Activated T-cell treated with anti-CD3 and anti-CD28 coated beads, Interleukin-2, amount 50 U/mL, for 72 hours (primary cell): ENCODE measurements at places on chromosomes 16 and 17. TPM values are rescaled to one million over a fixed set of nuclear protein-coding genes. Genes with fewer than 3 reads are reported as not detected.

- H3K4me3 ChIP-seq = no peak overlapping the region
- peaks cover 14% of the 10 kb centered on the region for H3K36me3 ChIP-seq
- H3K4me1 ChIP-seq = no peaks in the 10 kb centered on the region
- no peak overlapping the region for H3K27ac ChIP-seq
Observed at GRCh38 chr16:87264634-87265033, 52.6 kb downstream of the C16orf95 start.

GRCh38 chr17:82648742-82649331 lies 593 bp upstream of the WDR45B start:
- no peak overlapping the region for H3K27ac ChIP-seq
- peaks cover 2% of the 10 kb centered on the region for H3K36me3 ChIP-seq
- peak; percentile 55 for DNase-seq

SMARCE1 gene
- 114 TPM for total RNA-seq

DNA sequence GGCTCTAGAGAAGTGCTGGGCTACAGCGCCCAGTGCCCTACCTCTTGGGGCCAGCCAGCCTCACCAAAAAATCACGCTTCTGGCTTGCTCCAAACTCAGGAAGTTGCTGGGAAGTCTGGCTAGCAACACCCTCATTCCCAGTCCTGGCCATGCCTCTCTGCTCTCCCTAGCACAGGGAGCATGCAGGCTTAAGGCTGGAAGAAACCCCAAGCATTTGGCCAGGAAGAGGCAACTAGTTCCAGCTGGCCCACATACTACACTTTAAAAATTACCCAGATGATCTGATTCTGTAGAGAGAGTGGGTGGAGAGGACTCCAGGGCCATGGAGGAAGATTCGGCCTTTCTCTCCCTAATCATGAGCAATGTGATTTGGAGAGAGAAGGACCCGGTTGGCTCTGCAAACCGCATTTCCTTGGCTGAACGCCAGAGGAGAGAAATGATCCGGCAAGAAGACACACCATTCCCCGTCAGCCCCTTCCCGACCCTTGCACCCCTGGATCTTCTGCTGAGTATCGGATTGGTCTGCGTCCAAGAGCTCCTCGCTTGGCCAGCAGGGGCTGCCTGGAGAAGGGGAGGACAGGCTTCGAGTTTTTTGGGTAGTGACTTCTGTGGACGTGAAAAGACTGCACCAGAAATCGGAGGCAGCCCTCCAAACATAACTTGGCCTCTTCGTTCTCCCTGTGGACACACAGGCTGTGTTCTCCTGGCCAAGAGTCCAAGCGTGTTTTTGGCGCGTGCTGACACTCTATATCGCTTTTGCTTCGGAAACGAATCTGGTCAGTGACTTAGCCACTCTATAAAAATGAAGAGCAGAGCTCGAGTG lies 406.3 kb downstream of the WWOX start:
- no peak overlapping the region for H3K27ac ChIP-seq
- no peaks in the 10 kb centered on the region for H3K27me3 ChIP-seq
- no peaks in the 10 kb centered on the region for H3K36me3 ChIP-seq
- no peak overlapping the region for H3K4me3 ChIP-seq

- H3K4me1 ChIP-seq = peaks cover 56% of the 10 kb centered on the region
- H3K4me3 ChIP-seq = peak overlapping the region; percentile 99
- peaks cover 9% of the 10 kb centered on the region for H3K36me3 ChIP-seq
- no peaks in the 10 kb centered on the region for H3K27me3 ChIP-seq
- H3K27ac ChIP-seq = peak overlapping the region; percentile 99
Observed at GRCh38 chr16:69566240-69566980, 644 bp downstream of the NFAT5 start.

SOX8 gene
- total RNA-seq = 2.1 TPM

DNA sequence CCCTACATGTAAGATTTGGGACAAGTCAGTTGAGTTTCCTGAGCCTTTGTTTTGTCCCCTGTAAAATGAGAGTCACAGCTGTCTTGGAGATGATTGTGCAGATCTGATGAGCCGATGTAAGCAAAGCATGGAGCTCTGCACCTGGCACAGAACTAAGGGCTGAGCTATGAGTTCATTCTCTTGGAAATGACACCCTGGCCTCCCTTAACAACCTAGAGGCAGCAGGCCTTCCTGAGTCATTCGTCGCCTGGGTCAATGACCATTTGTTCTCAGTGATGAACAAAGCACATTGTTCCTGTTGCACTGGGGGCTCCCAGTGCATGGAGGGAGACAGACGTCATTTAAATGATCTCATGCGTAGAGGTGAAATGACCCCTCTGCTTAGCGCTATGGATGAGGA lies 62.8 kb upstream of the GCSH start:
- no peak overlapping the region for H3K27ac ChIP-seq
- DNase-seq = no peak
- no peak overlapping the region for H3K4me3 ChIP-seq
- peaks cover 5% of the 10 kb centered on the region for H3K27me3 ChIP-seq
- H3K4me1 ChIP-seq = no peaks in the 10 kb centered on the region

GRCh38 chr17:32520737-32521404 lies 34.1 kb downstream of the CDK5R1 start:
- H3K27ac ChIP-seq = peak overlapping the region; percentile 47
- peaks cover 3% of the 10 kb centered on the region for H3K36me3 ChIP-seq
- DNase-seq = no peak

ZNF764 gene
- 12.7 TPM for total RNA-seq

DNA sequence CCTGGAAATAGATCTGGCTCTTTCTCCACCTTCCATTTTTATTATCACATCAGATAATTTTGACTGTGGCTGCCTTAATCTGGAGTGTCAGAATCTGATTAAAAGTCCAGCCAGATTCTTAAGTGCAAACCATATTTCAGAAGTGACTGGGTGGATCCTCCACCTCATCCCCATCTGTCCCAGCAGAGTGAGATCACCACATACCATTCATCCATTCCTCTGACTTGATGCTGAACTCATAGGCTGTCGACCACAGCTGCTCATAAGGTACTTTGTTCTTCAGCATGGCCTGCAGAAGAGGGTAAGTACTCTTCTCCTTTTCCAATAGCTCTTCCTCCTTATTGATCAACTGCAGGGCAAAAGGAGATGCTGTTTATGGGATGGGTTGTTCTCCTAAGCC lies 53.5 kb downstream of the DNAH3 start:
- no peak overlapping the region for H3K27ac ChIP-seq
- H3K36me3 ChIP-seq = no peaks in the 10 kb centered on the region
- no peaks in the 10 kb centered on the region for H3K4me1 ChIP-seq
- DNase-seq = no peak
- H3K4me3 ChIP-seq = no peak overlapping the region
- H3K27me3 ChIP-seq = peaks cover 35% of the 10 kb centered on the region

- DNase-seq = peak; percentile 72
- peaks cover 3% of the 10 kb centered on the region for H3K36me3 ChIP-seq
- H3K4me1 ChIP-seq = peaks cover 21% of the 10 kb centered on the region
- peak overlapping the region; percentile 9 for H3K4me3 ChIP-seq
- H3K27ac ChIP-seq = no peak overlapping the region
Observed at GRCh38 chr17:18974407-18975149, 22.6 kb downstream of the SLC5A10 start.

TBX2 gene
- 0.10 TPM for total RNA-seq

DNA sequence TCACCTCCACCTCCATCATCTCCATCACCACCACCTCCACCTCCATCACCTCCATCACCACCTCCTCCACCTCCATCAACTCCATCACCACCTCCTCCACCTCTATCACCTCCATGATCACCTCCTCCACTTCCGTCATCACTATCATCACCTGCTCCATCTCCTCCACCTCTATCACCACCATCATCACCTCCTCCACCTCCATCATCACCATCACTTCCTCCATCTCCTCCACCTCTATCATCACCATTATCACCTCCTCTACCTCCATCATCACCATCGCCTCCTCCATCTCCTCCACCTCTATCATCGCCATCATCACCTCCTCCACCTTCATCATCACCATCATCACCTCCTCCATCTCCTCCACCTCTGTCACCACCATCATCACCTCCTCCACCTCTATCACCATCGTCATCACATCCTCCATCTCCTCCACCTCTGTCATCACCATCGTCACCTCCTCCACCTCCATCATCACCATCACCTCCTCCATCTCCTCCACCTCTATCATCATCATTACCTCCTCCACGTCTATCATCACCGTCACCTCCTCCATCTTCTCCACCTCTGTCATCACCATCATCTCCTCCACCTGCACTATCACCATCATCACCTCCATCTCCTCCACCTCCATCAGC lies 27.0 kb downstream of the ADGRG5 start:
- H3K4me3 ChIP-seq = no peak overlapping the region
- H3K27ac ChIP-seq = no peak overlapping the region
- peaks cover 26% of the 10 kb centered on the region for H3K4me1 ChIP-seq
- H3K27me3 ChIP-seq = peaks cover 6% of the 10 kb centered on the region
- peaks cover 15% of the 10 kb centered on the region for H3K36me3 ChIP-seq

DNA sequence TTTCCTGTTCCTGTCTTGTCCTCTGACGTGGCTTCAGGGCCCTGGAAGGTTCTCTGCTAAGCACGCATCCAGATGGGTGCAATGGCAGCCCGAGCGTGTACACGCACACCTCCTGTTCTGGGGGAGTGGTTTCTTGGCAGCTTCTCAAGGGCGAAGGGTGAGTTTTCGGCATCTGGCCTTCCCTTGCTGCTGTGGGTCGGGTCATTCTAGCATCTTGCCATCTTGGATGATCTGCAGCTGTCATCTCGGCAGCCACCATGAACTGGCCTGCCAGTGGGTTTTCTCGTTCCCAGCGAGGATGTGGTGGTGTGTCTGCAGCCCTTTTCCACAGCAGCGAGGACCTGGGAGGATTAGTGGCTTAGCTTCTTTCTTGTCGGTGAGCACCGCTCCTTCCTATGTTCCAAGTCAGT lies 10.6 kb downstream of the MSI2 start:
- no peaks in the 10 kb centered on the region for H3K27me3 ChIP-seq
- no peak overlapping the region for H3K4me3 ChIP-seq
- DNase-seq = no peak
- no peak overlapping the region for H3K27ac ChIP-seq

PLA2G10 gene
- total RNA-seq = not detected

- no peak overlapping the region for H3K27ac ChIP-seq
- H3K27me3 ChIP-seq = no peaks in the 10 kb centered on the region
- DNase-seq = no peak
Observed at GRCh38 chr16:68236137-68236825, 354 bp upstream of the ESRP2 start.

GRCh38 chr17:2151358-2152033 lies 96.6 kb downstream of the HIC1 start:
- H3K36me3 ChIP-seq = peaks cover 3% of the 10 kb centered on the region
- H3K4me1 ChIP-seq = peaks cover 9% of the 10 kb centered on the region
- H3K27ac ChIP-seq = peak overlapping the region; percentile 57
- DNase-seq = no peak
- no peak overlapping the region for H3K4me3 ChIP-seq
- H3K27me3 ChIP-seq = no peaks in the 10 kb centered on the region

KIF19 gene
- not detected for total RNA-seq

BAIAP3 gene
- total RNA-seq = 1.1 TPM

DNA sequence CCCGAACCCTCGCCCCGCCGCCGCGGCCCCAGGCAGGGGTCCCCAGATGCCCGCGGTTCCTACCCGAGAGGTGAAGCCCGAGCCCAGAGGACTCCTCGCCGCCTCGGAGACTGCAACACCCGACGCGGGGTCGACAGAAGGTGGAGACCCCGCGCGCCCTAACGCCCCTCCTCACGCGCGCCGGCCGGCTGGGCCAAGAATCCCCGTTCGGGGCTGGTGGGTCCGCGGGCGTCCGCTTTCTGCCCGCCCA lies 515 bp downstream of the SUMO2 start:
- H3K27me3 ChIP-seq = no peaks in the 10 kb centered on the region
- H3K27ac ChIP-seq = no peak overlapping the region
- no peak for DNase-seq
- H3K36me3 ChIP-seq = peaks cover 16% of the 10 kb centered on the region
- H3K4me1 ChIP-seq = peaks cover 42% of the 10 kb centered on the region

GRCh38 chr16:88722784-88723506 lies 16.6 kb downstream of the CTU2 start:
- H3K36me3 ChIP-seq = peaks cover 2% of the 10 kb centered on the region
- no peak overlapping the region for H3K4me3 ChIP-seq
- H3K27me3 ChIP-seq = no peaks in the 10 kb centered on the region
- DNase-seq = no peak

DNA sequence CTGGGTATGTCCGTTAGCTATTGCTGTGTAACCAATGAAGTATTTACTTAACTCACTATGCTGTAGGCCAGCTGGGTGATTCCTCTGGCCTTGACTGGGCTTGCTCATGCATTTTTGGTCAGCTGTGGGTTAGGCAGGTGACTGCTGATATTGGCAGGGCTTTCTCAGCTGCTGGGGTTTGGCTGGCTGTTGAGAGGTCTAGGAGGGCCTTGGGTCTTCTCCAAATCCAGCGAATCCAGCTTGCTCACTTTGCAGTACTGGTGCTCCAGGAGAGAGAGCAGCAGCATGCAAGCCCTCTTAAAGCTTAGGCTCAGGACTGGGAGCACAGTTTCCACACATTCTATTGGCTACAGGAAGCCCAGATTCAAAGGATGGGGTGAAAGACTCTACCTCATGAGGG lies 270.1 kb downstream of the PHKB start:
- H3K4me1 ChIP-seq = peaks cover 22% of the 10 kb centered on the region

GRCh38 chr17:7716901-7717755 lies at the start of gene DNAH2:
Gene DNAH2 (plus strand): TSS chr17:7717744. CDS start chr17:7719735, 1,991 bp downstream.
- peaks cover 23% of the 10 kb centered on the region for H3K4me1 ChIP-seq
- peak; percentile 61 for DNase-seq
- H3K4me3 ChIP-seq = peak within 1 kb of the TSS; percentile 88
- no peak within 1 kb of the TSS for H3K27ac ChIP-seq

DNA sequence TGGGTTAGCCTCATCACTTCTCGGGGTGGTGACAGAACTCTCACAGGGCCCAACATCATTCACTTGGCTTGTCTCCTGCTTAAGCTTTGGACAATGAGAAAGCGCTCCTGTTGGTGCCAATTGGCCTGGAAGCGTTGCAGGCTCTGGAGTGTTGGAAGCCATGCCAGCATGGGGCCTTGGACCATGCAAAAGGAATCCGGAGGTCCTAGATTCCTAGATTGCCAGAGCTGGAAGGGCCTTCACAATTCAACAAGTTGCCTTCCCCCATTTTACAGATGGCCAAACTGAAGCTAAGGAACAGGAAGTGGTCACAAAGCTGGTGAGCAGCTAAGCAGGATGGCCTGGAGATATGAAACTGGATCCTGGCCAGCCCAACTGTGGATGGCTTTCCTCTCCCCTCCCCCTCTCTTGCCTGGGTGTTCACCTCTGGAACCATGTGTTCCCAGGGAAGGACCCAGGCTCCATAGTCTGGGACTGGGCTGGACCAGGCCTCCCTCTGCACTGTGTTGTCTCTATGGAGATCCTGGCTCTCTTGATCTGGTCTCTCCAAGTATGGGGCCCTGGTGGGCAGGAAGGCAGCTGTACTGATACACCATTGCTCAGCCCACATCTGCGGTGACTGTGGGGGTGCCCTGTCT lies 6.0 kb upstream of the IGFBP4 start:
- H3K4me3 ChIP-seq = no peak overlapping the region
- no peak overlapping the region for H3K27ac ChIP-seq
- peaks cover 23% of the 10 kb centered on the region for H3K4me1 ChIP-seq
- H3K27me3 ChIP-seq = peaks cover 15% of the 10 kb centered on the region

- no peak for DNase-seq
- H3K27ac ChIP-seq = no peak overlapping the region
- H3K36me3 ChIP-seq = no peaks in the 10 kb centered on the region
- peaks cover 44% of the 10 kb centered on the region for H3K27me3 ChIP-seq
- no peak overlapping the region for H3K4me3 ChIP-seq
- H3K4me1 ChIP-seq = no peaks in the 10 kb centered on the region
Observed at GRCh38 chr16:27844826-27845225, 218.7 kb downstream of the GSG1L start.

GRCh38 chr16:76445815-76446214 lies 168.6 kb downstream of the CNTNAP4 start:
- no peak for DNase-seq
- no peaks in the 10 kb centered on the region for H3K27me3 ChIP-seq
- no peaks in the 10 kb centered on the region for H3K36me3 ChIP-seq
- no peak overlapping the region for H3K4me3 ChIP-seq
- no peaks in the 10 kb centered on the region for H3K4me1 ChIP-seq

- H3K27me3 ChIP-seq = no peaks in the 10 kb centered on the region
- H3K36me3 ChIP-seq = no peaks in the 10 kb centered on the region
- no peaks in the 10 kb centered on the region for H3K4me1 ChIP-seq
Observed at GRCh38 chr16:23248261-23249194, 53.6 kb upstream of the SCNN1B start.

PRPF8 gene
- total RNA-seq = 390 TPM
